ENCODE measurements at places on chromosomes 1 and 21.

DNA sequence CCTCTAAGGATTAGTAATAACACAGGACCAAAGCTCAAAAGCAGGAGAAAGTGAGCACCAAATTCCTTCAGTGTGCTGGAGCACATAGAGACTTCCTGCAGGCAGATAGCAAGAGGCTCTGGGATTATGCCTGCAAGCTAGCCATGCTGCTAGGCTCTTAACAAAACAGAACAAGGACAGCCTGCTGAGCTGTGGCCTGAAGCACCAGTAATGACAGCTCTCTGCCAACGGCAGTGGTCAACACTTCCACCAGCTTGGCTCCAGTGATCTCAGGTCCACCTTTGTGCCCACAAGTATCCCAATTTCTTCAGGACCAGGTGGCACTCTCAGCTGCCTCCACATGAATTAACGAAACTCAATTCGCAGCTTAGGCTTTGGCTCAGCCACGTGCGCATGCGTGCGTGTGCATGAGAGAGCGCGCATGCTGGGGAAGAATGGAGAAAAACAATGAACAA is 64.2 kb downstream of the SLC45A1 start:
- no peak for DNase-seq

- DNase-seq = no peak
Observed at GRCh38 chr21:34029743-34030528, 43.4 kb upstream of the MRPS6 start.

- DNase-seq = no peak
Observed at GRCh38 chr21:37032877-37033471, 26.5 kb downstream of the RIPPLY3 start.

DNA sequence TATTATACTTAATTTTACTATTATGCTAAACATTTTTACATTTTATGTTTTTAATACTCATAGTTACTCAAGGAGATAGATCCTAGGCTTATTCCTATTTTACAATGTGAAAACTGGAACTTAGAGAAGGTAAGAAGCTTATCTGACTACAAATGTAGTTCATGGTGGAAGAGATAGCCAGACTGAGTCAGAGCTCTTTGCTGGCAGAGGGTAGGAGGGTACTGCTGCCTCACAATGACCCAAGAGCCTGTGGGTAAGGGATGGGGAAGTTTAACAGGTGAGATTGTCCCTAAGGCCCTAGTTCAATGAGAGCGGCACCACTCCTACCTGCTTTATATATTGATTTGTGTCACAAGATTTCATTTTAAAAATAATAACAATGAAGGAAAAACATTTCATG is 34.1 kb upstream of the NEK7 start:
- DNase-seq = no peak

DNA sequence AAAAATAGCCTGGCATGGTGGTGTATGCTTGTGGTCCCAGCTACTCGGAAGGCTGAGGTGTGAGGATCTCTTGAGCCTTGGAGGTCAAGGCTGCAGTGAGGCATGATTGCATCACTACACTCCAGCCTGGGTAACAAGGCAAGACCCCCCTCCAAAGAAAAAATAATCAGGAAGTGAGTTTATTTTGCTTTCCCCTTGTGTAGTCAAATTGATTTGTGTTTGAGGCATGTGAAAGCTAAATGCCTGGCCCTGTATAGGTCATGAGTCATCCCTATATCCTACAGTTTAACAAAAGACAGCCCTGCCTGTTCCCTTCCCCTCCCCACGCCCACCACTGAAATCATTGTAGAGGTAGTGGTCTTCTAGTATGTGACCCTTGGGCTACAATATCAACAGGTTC is 241.4 kb upstream of the JUN start:
- DNase-seq = no peak

- no peak for DNase-seq
Observed at GRCh38 chr1:178353524-178353923, 143.2 kb downstream of the CLEC20A start.

GRCh38 chr21:25490742-25491141 is 116.5 kb downstream of the MRPL39 start:
- DNase-seq = no peak

- DNase-seq = peak; percentile 87
Observed at GRCh38 chr1:206050655-206051235, 2.2 kb upstream of the RHEX start.

DNA sequence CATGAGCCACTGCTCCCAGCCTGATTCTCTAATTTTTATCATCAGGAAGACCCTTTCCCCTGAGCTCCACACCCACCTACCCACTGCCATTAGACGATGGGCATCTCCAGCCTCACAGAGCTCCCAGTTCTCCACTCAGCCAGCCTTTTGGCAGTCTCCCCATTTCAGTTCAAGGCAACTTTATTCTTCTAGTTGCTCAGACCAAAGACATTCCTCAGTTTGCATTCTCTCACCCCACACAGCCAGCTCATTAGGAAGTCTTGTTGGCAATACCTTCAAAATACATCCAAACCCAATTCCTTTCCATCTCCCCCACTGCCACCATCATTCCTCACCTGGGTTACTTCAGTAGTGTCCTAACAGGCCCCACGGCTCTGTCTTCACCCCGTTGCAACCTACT is 53.4 kb upstream of the COX20 start:
- DNase-seq = no peak

- DNase-seq = no peak
Observed at GRCh38 chr1:215459136-215459535, 108.0 kb upstream of the KCTD3 start.

DNA sequence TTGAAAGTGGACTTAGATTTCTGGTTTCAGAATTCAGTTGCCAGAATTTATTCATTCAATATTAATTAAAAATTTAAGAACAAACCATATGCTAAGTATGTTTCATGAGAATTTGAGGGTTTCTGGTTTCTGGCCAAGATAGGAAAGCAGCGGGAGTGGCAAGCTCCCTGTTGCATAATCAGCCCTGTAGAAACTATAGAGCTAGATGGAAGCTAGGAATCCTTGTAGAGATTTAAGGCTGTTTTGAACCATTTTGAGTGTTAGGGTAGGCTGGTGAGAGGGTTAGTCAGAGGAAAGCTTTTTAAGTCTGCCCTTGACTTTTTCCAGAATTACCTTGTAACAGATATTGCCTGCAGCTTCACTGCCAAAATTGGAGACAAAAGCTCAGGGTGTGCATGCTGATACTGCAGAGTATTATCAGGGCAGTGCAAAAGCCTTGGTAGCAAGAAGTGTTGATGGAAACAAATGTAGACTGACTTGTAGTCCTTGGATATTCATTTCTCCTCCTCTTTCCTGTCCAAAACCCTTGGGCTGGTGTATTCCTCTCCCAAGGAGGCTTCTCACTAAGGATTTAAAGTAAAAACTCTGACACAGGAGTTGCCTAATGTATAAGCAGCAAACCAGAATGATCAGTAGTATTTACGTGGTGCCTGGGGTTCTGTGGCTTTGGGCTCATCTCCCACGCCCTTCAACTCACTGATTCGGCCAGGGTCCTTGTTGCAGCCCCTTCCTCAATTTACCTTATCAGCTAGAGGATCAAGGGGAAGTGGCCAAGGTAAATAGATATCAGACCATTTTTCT is 12.6 kb upstream of the GIPC2 start:
- DNase-seq = no peak

DNA sequence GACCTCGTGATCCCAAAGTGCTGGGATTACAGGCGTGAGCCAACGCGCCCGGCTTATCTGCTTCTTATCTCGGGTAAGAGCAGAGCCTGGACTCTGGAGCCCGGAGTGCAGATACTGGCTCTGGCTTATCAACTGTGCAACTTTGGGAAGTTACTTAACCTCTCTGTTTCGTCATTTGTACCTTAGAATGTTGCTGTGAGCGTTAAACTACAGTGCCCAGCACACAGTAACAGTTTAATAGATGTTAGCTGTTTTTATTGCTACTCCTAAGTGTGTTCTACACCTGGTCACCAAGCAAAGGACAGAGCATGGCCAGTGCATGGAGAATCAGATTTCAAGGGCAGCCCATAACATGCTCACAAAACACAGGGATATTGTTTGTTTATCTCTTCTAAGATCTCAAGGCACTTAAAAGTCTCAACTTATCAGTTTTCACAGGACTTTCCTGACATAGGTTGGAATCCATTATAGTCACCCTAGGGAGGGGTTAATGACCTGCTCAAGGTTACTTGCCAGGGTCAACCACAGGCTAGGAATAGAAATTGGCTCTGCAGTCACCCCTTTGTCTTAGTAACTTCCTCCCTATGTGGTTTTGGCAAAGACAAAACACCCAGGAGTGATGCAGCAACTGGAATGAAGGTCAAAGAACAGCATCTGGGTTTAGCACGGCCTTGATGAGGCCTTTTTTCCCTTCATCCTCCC is 22.5 kb upstream of the SRP9 start:
- DNase-seq = no peak

DNA sequence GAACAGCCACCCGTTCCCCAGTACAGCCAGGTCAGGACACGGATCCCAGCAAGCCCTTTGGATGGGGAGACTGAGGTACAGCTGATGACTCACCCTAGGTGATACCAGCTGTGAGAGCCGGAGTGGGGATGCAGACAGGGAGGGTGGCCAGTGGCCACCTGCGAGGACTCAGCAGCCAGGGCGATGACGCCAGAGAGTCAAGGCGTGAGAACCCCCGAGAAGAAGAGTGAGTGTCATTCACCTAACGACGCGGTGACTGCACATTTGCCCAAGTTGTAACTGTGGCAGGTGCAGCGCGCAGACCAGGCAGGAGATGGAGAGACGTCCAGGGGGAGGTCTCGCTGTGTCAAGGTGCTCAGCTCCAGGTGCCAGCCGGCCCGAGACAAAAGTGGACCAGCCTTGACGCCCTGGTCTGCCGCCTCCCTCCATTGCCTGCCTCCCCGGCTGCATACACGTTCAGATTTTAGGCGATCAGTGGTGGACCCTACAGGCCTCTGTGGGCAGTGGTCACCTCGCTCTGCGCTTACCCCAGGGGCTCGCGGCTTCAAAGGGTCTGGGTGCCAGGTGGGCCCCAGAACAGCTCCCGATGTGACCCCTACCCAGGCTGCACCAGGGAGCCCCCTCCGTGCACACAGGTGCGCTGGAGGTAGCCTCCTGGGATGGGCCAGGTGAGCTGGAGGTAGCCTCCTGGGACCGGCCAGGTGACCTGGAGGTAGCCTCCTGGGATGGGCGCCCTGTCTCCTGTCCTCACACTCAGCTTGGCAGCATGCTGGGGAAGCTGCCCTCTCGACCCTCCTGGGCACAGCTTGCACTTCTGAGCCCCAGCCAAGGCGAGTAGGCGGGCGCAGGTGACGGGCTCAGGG is 11.9 kb downstream of the LRRC3 start:
- no peak for DNase-seq

GRCh38 chr1:34162852-34163766 is 1.9 kb downstream of the CSMD2 start:
- DNase-seq = no peak

DNA sequence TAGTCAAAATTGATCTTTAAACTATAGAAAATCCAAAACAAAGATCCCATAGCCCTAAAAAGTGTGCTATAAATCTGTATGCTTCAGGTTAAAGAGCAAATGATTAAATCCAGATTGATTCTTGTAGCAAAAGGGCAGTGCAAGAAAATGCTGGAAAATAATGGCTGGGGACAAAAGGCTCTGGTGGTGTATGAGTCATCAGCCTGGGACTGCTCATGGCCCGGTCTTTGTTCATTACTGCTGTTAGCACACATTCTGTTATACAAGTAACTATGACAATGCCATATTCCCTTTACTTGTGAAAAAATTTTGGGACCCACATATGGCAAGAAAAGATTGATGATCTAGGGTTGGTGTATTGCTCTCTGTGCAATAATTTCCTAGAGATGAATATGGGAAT is 89.1 kb downstream of the RWDD3 start:
- no peak for DNase-seq

- DNase-seq = no peak
Observed at GRCh38 chr1:24321126-24321525, 2.0 kb downstream of the GRHL3 start.

- no peak for DNase-seq
Observed at GRCh38 chr21:29313662-29314408, 15.1 kb downstream of the BACH1 start.

DNA sequence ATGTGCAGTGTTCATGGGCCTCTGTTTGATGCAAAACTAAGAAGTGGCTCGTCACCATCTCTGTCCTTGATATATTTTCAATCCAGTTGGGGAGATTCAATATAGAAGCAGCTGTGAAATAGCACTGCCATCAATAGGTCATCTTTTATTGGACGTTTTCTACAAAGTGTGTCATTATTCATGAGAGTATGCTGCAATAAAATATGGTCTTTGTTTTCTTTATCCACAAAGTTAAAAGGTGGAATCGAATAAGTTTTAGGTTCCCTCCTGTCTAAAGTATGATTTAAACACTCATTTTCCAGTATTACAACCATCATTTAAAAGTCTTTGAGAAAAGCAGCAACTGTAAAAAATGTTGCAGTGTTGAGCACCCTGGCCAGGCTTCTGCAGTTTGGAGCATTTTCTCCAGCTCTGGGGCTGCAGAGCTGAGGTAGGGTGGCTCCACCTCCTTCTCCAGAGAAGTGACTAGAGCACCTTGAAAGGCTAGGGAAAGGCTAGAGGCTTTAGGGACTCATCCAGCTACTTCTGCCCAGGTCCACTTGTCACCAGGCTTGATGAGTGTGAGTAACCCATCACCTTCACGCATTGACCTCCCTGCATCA is 56.5 kb upstream of the DNAH14 start:
- DNase-seq = no peak

GRCh38 chr1:78068681-78069283 is 23.0 kb downstream of the GIPC2 start:
- DNase-seq = no peak

GRCh38 chr1:204319462-204319861 is 40.3 kb downstream of the PLEKHA6 start:
- DNase-seq = no peak

- DNase-seq = no peak
Observed at GRCh38 chr21:37606549-37606948, 240.0 kb downstream of the DYRK1A start.

GRCh38 chr1:119249283-119249682 is 108.8 kb upstream of the WARS2 start:
- no peak for DNase-seq

DNA sequence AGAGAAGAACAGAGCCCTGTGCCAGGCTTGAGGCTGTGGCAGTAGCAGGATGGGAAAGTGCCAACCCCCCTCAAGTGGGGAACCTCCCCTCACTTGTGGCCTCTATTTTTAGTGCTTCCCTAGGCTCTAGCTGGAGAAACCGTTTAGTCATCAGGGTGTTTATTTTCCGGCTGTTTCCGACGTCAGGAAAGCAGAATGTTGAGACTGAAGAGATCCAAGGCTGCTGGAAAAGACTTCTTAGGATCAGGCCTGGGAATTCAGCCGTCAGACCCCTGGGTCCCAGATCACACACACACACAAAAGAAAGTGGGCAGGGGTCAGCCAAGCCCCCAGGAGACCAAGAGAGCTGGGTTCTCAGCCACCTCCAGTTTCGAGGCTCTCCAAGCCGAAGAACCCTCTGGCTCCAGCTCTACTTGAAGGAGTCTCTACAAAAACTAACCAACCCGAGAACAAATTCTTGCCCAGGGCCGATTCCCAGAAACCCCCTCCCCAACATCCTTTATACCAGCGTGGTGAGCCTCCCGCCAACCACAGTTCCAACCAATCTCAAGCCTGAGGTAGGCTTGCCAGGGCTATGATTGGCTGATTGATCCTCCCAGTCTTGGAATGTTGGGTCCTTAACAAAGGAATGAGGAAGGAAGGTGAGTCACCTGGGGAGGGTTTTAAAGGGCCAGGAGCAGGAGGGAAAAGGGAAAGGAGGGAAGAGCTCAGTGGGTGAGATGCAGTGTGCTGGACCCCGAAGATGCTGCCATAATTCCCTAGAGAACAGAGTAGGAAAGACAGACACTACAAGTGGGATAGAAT is 2.5 kb upstream of the MEF2D start:
- peak; percentile 34 for DNase-seq
